A172 (cell line): ENCODE measurements at places on chromosomes 12 and 14. TPM values are rescaled to one million over a fixed set of nuclear protein-coding genes. Genes with fewer than 3 reads are reported as not detected.

DNA sequence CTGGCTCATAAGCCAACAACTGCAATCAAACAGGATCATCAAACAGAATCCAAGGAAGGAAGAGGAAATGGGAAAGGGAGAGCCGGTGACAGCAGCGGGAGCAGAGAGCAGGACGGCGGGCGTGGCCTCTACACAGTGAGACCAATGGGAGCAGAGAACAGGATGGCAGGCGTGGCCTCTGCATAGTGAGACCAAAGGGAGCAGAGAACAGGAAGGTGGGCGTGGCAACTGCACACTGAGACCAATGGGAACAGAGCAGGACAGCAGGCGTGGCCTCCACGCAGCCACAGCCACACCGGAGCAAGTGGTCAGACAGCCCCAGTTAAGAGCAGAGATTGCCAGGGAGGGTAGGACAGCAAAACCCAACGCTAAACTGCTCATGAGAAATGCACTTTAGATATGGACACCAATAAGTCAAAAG is 16.4 kb downstream of the LRCOL1 start:
- DNase-seq = peak; percentile 98

- no peak for DNase-seq
Measured at GRCh38 chr12:81005606-81006005, 67.9 kb upstream of the LIN7A start.

- DNase-seq = peak; percentile 65
Measured at GRCh38 chr12:106248312-106248845, 559 bp upstream of the CKAP4 start.

DNA sequence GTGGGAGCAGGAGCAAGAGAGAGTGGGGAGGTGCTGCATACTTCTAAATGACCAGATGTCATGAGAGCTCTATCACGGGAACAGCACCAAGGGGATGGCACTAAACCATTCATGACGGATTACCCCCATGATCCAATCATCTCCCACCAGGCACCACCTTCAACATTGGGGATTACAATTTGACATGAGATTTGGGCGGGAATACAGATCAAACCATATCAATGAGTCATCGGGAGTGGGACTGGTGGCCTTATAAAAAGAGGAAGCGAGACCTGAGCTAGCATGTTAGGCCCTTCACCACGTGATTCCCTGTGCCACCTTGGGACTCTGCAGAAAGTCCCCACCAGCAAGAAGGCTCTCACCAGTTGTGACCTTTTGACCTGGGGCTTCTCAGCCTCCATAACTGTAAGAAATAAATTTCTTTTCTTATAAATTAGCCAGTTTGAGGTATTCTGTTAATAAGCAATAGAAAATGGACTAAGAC is 28.7 kb downstream of the COX8C start:
- DNase-seq = no peak

POTEM gene
- total RNA-seq = not detected in 2 replicates

MIP gene
- not detected in 2 replicates for total RNA-seq

PPFIA2 gene
- total RNA-seq = 0.62 and 3.3 TPM in 2 replicates

DNA sequence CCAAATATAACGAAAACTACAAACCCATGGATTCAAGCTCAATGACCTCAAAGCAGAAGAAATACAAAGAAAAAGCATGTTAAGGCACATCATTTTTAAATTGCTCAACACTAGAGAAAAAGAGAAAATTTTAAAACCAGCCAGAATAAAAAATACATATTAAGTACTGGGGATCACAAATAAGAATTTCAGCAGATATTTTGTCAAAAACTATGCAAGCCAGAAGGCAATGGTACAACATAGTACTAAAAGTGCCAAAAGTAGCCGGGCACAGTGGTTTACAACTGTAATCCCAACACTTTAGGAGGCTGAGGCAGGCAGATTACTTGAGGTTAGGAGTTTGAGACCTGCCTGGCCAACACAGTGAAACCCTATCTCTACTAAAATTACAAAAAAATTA is 10.2 kb downstream of the SGPP1 start:
- DNase-seq = peak; percentile 3

ADAM21 gene
- total RNA-seq = 0.17 and 0.41 TPM in 2 replicates

- DNase-seq = no peak
Measured at GRCh38 chr12:95731519-95731958, 59.0 kb downstream of the NTN4 start.

REC8 gene
- total RNA-seq = 0.91 TPM in 1 of 2 replicates, not detected in the other

KRT5 gene
- total RNA-seq = 1.1 and 1.4 TPM in 2 replicates

- no peak for DNase-seq
Measured at GRCh38 chr12:112380663-112381405, 1.4 kb downstream of the HECTD4 start.

FAM90A1 gene
- total RNA-seq = not detected in 2 replicates

GRCh38 chr12:120468325-120468820 is 1.2 kb downstream of the SRSF9 start:
- peak; percentile 39 for DNase-seq

EFS gene
- total RNA-seq = not detected in 2 replicates

TMEM132C gene
- total RNA-seq = not detected in 2 replicates

DNA sequence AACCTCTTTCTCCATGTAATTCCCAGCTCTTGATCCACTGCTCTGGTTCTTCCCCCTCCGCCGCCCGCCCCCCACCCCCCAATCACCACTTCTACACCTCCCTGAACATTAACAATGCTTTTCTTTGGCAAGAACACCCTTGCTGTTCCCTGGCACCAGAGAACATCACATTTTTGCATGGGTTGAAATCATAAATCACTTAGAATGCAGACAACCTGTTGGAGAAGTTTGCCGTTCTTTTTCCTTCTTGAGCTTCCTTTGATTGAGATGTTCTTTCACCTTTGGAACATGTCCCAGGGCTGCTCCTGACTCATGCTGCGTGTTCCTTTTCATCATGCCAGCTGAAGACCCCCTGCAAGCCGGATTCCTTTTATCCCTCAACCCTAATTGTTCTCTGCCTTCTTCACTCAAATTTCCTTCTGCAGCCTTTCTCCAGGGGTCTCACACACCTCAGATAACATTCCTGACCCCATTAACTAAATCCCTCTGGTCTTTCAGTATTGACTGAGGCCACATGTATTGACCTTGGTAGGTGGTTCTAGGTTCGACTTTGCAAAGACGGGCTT is 294.1 kb upstream of the TMPO start:
- no peak for DNase-seq

GNB3 gene
- 0.19 and 5.1 TPM in 2 replicates for total RNA-seq

TMBIM6 gene
- 242 and 305 TPM in 2 replicates for total RNA-seq

- no peak for DNase-seq
Measured at GRCh38 chr12:124279846-124280360, 15.0 kb upstream of the RFLNA start.

EPYC gene
- total RNA-seq = not detected in 2 replicates

MAP1LC3B2 gene
- 1.8 TPM in 1 of 2 replicates, not detected in the other for total RNA-seq

DNA sequence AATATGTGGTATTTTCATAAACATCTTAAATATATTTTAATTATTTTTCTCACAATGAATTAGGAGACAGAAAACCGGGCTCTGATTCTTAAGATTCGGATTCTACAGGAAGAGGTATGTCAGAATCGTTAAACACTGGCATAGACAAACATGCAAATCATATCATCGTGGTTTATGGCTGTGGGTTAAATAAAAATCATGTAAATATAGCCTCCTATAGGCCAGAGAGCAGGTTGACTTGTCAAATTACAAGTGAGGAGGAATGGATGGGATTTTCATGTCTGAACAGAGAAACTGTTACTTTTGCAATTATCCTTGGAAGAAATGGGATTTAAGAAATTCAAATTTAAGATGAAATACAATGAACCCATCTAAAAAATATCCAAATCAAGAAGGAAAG is 74.9 kb upstream of the BCAT1 start:
- no peak for DNase-seq

- DNase-seq = no peak
Measured at GRCh38 chr14:100532154-100532861, 54.9 kb downstream of the BEGAIN start.

DNA sequence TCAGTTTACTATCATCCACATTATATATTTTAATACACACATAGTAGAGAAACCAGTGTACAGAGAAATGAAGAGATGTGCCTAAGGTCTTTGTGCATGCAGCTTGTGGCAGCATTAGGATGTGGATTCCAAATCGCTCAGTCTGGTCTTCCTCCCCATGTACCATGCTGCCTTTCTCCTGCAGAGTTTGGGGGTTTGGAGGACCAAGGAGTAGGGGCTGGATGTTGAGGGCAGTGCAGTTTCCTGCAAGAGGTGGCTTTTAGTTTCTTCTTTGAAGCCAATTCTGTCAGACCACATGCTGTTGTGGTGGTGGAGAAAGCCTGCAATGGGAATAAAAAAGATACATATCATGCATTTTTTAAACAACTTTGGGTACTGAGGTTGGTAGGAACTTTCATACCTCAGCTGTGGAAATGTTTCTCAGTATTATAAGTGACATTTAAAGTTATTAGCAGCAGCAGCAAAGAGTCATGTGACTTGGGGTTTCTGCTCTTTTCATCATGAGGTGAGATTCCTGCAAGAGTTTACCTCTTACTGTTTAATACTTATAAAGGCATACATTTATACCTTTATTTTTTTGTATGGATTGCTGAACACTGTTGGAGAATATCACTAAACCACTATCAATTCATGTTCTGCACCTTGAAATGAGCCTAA is 34.4 kb downstream of the TESPA1 start:
- DNase-seq = no peak

GRCh38 chr12:45727980-45728629 is 1.4 kb upstream of the ARID2 start:
- DNase-seq = no peak

DNA sequence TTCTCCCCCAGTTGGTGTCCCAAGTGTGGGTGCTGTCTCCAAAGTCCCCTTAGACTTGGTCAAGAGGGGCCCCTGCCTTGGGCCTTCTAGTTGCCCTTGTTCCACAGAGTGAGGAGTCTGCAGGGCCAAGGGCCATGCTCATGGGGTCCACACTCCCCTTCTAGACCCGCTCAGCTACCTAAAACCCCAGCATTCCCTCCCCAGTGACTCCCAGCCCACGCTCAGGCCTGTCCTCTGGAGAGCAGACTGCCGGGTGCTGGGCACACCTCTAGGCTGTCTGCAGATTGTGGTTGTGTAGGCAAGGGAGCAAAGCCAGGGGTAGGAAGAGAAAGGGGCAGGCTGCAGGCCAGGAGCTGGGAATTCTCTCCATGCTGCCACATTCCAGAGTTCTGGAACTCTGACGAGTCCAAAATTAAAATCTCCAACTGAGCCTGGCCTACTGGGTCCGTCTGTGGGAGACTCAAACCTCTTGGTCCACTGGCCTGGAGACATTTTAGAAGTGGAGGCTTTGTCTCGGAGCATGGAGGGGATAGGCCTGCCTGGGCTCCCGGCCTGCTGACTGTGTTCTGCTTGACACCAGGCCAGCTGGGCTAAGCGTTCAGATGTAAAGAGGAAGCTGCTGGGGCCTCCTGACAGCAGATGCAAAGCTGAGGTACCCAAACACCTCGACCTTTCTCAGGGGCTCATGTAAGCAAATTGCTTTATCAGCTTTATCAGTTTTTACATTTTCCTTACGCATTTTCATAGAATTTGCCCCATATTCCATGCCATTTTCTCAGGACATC is 13.7 kb upstream of the KRT5 start:
- DNase-seq = no peak

DNA sequence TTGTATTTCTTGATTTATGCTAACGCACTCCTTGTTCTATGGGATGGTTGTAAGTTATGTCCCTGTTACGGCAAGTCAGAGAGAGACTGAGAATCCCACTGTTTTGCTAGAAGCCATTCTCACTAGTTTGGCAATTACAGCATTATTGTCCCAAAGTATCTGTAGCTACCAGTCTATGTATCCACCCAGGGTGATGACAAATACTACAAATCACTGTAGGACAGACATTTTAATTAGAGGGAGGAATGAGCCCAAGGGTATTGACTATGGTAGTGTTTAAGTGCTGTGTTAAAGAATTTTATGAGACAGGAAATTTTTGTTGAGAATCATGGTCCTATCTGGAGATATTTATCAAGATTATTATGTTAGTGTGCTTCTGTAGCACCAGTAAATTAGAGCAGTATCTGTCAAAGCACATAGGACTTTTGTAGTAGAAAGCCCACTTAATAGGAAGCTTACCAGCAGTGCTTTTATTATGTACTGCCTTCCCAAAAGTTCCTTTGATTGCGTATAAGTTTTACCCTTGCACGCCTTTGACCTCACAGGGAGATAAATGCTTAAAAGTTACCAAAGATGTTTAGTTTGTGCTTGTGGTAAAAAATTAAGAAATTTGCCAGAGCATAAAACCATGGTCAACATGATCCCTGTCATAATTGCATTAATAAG is 10.7 kb downstream of the PRKCH start:
- DNase-seq = peak; percentile 44

GRCh38 chr14:75315144-75315543 is 36.5 kb downstream of the FOS start:
- DNase-seq = peak; percentile 30

- DNase-seq = no peak
Measured at GRCh38 chr12:59761542-59761941, 165.7 kb downstream of the SLC16A7 start.

ZNF268 gene
- total RNA-seq = 12.9 and 17.5 TPM in 2 replicates

DNA sequence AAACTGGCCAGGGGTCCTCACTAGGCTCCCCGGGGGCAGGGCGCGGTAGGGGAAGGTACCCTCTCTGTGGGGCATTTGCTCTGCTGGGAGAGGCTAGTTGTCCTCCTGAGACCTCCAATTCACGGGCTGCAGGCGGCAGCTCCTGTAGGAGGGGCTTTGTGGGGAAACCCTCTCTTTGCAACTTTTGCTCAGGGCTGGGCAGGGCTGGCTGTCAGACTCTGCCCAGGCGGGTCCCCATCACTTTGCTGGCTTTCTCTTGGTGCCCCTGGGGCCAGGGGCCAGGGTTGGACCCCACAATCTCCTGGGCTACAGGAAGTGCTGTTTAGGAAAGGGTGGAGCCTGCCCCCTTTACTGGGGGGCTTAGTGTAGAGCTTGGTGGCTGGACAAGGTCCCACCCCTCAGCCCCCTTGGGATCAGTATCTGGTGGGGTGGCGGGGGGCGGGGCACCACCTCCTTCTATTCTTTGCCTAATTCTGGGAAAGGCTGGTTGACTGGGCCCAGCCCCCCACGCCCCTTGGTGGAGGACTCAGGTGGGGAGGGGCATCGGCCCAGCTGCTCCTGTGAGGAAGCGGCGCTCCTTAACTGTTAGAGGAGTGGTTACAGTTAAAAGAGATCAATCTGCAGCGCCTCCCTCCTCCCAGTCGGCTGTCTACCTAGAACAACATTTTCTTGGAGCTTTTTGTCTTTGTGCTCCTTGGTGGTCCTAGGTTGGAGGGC is 918.7 kb downstream of the AACS start:
- DNase-seq = no peak

DNA sequence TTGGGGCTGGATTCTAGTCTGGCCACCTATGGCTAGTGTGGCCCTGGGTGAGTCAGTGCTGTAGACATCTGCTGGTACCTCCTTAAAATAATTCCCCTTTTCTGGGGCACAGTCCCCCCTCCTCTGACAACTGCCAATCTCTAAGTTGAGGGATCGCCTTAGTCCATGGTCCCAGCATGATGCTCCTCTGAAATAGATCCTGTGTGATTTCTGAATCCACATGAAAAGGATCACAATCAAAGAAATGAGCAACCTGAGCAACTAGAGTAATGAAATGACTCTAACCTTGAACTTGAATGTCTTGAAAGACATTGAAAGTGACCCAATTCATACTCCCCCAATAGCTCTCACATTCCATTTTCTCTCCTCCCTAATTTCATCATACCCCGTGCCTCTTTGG is 332.5 kb downstream of the VRK1 start:
- no peak for DNase-seq
